ENCODE measurements at places on chromosomes 1 and 21. TPM values are rescaled to one million over a fixed set of nuclear protein-coding genes. Genes with fewer than 3 reads are reported as not detected.

NTMT2 gene
- total RNA-seq = not detected

SLAMF1 gene
- total RNA-seq = 9.8 TPM

LCE1A gene
- not detected for total RNA-seq

DMRTB1 gene
- total RNA-seq = not detected

PYHIN1 gene
- 15.1 TPM for total RNA-seq

CFHR3 gene
- not detected for total RNA-seq

Data from naive thymus-derived CD8-positive, alpha-beta T cell (primary cell).